ENCODE measurements at places on chromosomes 11 and 22.

DNA sequence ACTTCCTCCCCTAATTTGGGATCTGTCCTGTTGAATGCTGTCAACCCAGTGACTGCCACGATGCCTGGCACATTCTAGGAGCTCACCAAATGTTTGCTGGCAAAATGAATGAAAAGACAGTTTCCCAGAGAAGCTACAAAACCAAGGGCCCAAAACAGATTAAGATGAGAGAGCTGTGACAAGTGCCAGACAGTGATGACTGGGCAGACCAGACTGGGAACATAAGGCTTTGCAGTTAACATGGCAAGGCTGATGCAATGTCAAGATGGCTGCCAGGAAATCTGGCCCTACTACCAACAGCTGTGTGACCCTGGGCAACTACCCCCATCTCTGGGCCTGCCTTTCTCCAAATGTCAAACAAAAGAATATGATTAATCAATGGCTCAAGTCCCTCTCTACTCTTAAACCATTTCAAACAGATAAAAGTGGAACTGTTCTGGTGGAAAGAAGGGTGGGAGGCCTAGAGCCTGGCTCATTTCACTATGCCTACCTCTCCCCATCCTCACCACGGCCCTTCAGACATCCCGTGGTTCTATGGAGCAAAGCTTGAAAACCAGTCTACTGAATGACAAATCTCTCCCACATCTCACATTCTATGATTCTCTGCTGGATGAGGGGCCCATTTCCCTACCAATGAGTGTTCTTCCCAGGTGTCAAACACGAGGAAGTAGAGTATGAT is 12.8 kb downstream of the AP1B1 start:
- DNase-seq, result no peak

DNA sequence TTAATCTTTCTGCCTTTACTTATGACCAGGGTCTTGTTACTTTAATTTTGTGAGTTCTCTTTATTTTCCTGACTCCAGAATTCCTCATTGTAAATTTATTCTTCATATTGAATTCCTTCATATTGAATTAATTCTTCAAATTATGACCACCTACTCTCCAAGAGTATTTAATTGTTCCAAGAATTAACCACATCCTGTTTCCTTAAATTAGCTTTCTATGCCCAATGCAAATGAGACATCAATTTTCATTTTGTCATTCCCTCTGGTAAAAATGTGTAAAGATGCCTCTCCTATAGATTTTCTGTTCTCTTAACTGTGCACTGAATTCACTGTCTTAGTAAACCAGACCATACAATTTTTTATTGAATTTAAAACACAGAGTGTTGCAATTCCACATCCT is 211.2 kb upstream of the GRIA4 start:
- DNase-seq, result no peak

- DNase-seq, result no peak
Measured at GRCh38 chr11:76778874-76779273, 4.3 kb upstream of the TSKU start.

DNA sequence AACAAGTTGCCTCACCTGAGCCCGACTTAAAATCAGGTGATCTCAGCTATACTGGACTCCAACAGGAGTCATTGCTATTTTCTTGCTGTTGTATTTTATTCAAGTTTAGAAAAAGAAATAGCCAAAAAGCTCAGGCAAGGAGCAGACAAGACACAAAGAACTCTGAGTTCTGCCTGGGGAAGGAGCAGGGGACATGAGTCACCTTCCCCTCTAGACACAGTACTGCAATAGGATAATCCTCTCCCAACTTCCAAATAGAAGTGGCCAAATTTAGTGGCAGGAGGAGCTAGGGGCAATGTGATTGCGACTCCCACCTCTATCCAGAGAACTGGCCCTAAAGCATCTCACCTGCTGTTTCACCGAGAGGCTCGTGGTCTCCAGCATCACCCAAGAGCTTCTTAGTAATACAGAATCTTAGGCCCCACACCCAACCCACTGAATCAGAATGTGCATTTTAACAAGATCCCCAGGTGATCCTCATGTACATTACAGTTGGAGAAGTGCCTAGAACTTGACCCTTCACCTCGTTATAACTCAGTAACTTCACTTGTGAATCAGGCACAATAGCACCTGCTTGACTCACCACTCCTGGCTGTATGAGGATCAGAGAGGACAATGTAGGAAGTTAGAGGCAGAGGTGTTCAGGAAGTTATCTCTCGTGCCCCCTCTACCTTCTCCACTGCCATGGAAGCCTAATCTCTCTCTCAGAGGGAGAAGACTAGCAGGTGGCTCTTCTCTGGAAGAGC is 56.8 kb upstream of the FBXO3 start:
- DNase-seq, result no peak

GRCh38 chr22:19543970-19544708 is 19.9 kb upstream of the CLDN5 start:
- DNase-seq, result no peak

GRCh38 chr22:35592418-35592967 is 24.6 kb downstream of the MB start:
- DNase-seq, result no peak

GRCh38 chr11:79807506-79807905 is 366.7 kb upstream of the TENM4 start:
- no peak for DNase-seq

DNA sequence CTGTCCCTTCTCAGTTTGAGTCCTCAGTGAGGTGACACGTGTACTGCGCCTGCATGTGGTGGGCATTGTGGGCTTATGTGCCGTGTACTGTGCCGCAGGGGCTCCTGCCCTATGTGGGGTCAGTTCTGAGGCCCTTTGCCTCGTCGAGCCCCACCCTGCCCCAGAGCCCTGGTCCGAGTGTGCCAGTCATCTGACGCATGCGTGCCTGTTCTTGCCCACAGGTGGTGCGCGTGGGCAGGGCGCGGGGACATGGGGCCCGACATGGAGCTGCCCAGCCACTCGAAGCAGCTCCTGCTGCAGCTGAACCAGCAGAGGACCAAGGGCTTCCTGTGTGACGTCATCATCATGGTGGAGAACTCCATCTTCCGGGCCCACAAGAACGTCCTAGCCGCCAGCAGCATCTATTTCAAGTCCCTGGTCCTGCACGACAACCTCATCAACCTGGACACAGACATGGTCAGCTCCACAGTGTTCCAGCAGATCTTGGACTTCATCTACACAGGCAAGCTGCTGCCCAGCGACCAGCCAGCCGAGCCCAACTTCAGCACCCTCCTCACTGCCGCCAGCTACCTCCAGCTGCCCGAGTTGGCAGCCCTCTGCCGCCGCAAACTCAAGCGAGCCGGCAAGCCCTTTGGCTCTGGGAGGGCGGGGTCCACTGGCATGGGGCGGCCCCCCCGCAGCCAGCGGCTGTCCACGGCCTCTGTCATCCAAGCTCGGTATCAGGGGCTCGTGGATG is 22.3 kb upstream of the TMEM191C start:
- DNase-seq, result no peak

- no peak for DNase-seq
Measured at GRCh38 chr11:1933416-1934334, 13.5 kb upstream of the MRPL23 start.

- DNase-seq, result no peak
Measured at GRCh38 chr11:3194016-3194816, 24.4 kb downstream of the MRGPRG start.

DNA sequence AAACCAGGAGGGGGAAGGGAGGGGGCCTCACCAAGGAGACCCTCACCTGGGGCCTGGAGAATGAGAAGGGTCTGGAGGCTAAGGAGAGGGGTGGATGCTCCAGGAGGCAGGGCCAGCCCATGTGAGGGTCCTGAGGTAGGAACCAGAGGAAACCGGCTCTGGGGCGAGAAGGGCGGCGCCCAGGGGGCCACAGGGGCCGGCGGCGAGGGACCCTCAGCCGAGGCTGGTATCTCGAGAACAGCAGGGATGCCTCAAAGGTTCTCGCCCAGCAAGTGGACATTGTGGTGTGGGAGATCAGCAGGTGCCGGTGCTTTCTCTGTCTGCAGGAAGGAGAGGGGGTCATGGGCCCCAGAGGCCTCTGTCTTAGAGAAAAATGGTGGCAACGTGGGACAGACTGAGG is 47.9 kb downstream of the CDKN1C start:
- no peak for DNase-seq

DNA sequence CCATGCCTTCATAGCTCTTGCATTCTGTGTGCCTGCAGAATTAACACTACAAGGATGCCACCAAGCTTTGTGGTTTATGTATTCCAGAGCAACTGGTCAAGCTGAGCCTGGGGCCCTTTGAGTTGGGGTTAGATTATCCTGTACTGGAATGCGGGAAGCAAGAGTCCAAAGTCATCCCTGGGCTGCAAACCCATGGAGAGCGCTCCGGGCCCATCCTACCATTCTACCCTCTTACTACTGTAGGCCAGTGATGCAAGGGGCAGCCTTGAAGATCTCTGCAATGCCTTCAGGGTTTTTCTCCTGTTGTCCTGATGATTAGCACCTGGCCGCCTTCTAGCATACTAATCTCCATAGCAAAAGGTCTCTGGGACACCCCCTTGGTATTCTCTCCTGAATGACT is 51.3 kb downstream of the TUG1 start:
- no peak for DNase-seq

GRCh38 chr11:102026959-102027358 is 20.3 kb upstream of the CFAP300 start:
- DNase-seq, result no peak

DNA sequence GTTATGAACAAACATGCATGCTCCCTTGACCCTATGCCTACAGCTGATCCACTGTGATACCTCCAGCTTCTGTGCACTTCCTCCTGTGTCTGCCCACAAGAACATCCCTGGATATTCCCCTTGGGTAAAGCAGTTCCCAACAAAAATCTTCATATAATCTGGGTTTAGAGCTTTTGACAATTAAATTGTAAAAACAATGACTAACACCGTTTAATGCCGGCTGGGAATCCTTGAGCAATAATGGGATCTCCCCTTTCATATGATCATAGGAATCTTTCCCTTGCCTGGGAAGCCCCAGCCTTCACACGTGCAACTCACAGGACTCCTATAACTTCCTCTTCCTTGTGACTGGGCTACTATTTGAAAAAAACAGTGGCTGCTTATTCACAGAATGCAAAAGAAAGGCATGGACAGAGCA is 6.3 kb upstream of the ZC3H12C start:
- no peak for DNase-seq

- DNase-seq, result no peak
Measured at GRCh38 chr11:61415381-61415780, 14.4 kb downstream of the CPSF7 start.

DNA sequence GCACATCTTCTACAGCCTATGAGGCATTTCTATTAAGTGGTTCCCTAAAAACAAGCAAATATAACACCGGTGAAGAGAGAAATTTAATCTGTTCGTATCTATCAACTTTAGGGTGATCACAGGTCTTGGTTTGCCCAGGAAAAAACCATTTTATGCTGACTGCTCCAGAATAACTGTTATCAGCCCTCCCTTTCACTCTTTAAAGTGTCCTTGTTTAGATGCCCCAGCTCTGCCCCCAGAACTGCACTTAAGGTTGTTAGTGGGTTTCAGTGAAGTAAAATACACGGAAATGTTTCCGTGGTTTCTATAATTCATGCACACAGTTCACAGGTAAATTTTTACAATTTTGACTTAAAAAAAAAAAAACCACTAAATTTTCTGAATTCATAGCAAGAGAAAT is 70.0 kb downstream of the NARS2 start:
- DNase-seq, result no peak

DNA sequence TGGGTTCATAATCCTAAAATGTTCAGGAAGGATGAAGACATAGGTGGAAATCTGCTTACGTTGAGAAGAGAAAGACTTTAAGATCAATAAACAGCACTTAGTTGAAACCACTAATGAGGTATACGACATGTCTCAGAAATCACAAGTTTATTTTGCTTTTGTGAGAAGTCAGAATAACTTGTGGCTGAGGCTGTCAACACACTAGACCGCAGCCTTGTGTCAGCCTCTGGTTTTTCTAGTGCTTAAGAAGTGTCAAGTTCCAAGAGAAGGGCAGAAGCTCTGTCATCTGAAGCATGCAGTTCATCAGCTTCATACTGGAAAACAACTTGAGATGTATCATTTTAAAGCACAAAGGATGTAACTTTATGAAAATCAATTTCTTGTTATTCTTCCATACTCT is 420.9 kb downstream of the METTL15 start:
- DNase-seq, result no peak

- no peak for DNase-seq
Measured at GRCh38 chr22:23219317-23219716, 39.0 kb downstream of the BCR start.

DNA sequence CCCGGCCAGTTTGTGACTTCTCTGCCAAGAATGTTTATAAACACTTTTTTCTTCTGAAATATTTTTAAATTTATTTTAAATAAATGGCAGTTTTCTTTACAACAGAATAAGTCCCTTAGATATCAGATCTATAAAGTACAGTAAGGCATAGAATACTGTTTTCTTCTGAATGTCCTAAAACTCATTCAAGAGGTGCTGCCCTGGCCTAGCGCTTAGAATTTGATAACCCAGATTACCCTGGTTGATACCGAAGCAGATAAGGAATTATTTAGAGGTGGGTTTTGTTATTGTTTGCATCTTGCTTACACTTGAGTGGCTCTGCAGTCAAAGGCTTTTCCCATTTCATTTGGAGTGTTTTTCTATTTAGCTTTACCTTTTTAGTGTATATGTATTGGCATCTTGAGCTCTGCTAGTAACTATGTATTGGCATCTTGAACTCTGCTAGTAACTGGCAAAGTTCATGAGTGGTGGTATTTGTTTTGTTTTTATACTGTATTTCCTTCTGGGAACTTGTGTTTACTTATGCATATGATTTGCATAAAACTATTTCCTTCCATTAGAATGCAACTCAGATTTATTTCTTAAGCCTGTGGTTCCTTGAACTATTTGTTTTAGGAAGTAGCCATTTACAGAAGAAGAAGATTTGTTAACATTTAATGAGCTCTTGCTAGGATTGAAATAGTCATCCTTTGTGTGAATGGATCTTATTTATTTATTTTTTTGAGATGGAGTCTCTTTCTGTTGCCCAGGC is 1.2 kb downstream of the ACAD8 start:
- no peak for DNase-seq

DNA sequence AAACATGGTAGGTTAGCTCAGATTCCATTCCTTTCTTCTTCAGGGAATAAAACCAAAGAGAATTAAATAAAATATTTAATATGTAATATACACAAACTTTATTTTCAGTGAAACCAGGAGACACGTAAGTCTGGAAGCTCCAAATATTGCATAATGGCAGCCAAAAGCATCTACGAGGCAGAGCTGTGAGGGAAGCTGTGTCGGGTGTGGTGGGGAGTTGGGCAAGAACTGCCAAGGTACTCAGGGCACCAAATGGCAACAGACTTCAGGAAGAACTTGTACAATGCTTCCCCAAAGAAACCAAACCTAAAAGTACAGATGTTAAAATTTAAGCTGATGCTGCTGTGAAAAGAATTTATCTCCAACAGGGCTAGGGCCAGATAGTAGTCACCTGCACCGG is 47.5 kb upstream of the C11orf87 start:
- no peak for DNase-seq
